ENCODE measurements at places on chromosomes 2 and 18. TPM values are rescaled to one million over a fixed set of nuclear protein-coding genes. Genes with fewer than 3 reads are reported as not detected.

DNA sequence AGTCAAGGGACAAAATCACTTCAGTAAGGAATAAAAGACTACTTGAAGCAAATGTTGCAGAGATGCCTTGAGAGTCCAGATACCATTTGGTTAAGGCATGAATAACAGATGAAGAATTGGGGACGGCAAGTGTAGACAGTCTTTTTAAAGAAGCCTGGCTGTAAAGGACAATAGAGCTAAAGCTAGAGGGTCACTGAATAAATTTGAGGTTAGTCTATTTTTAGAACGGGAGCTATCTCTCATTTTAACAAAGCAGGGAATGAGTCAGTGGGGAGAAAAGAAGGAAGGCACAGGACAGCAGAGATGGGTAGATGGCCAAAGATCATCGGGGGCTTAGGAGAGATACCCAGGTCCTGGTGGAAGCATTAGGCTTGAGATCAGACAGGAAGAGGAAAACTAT, 30.6 kb upstream of the CHN1 start:
- no peak for DNase-seq

DNA sequence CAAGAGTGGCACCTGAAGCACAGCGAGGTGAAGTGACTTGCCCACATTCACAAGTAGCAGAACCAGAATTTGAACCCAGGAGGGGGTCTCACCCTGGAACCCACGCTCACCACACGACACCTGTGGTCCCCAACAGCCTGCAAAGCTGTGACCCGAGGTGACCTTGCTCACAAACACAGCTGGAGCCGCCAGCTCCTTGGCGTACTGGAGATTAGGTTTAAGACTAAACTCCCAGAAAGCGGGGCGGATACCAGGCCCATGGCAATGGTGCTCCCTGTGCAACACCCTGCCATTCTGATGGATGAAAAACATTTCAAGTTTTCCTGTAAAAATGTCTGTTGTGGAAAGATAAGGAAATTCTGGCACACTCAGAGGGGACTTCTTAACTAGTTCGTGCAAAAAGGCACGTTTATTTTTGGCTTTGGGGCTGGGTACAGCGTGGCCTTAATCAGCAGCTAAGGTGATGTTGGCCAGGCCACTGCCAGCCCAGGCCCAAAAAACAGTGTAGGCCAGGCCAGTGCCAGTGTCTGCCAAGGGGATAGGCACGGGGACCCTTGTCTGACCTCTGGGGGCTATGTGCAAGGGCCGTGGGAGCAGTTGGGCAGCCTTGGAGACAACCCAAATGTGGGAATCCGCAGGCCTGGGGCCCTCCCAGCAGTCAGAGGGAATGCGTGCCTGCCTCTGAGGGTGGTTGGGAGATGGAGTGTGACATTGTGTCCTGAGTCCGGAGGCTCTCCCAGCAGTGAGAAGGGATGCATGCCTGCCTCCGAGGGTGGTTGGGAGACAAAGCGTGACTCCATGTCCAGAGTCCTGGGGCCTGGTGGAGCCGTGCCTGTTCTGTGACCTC, 185.0 kb upstream of the HS6ST1 start:
- no peak for DNase-seq

DNA sequence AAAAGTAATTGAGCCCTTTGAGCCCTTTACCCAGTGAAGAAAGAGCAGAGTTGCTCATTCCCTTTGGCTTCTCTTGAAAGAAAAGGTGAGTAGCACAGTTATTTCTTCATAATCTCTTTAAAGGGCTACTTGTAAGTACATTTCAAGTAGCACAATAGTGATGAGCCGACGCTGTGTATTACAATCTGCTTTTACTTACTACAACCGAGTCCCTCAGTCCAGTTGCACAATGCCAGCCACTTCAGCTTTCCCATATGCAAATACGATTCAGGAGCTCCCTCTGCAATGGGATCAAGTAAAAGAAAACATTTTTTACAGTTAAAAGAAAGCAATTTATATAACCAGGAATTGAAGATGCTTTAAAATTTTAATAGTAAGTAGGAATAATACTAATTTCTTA, 868.5 kb downstream of the RNF144A start:
- DNase-seq, result no peak

DNA sequence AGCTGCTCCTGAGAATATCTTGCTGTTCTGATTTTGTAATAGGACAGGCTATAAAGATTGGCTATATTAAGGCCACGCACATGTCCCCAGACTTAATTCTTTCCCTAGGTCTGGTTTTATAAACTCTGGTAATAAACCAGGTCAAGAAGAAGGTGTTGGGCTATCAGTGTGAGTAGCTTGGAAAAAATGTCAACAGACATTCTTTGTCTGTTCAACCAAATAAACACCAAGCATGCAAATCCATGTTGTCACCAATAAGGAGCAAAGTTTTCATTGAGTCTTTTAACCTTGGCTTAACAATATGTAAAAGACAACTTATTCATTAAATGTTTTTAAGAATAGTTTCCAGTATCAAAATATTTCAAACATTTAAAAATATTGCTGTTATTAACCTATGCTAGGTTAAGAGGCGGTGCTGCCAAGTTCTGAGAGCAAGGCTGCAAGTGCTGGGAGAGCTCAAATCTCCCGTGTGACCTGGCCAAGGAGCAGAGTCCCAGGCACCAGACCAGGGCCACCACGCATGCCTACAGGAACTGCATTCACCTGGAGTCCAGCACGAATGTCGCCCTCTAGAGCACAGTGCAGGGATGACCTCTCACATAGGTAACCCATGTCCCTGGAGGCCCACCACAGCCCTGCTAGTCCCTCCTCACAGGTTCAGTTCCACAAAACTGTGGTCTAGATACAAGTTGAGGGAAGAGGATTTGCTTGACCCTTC, 120.5 kb upstream of the POU3F3 start:
- no peak for DNase-seq

GRCh38 chr2:98324181-98324580, 22.1 kb upstream of the CNGA3 start:
- DNase-seq, result no peak

GRCh38 chr2:179224361-179224760, 40.3 kb downstream of the SESTD1 start:
- DNase-seq, result no peak

- DNase-seq, result no peak
Measured at GRCh38 chr2:134866498-134867099, 28.2 kb downstream of the ACMSD start.

GRCh38 chr18:14768241-14768640, 20.3 kb downstream of the ANKRD30B start:
- no peak for DNase-seq

DNA sequence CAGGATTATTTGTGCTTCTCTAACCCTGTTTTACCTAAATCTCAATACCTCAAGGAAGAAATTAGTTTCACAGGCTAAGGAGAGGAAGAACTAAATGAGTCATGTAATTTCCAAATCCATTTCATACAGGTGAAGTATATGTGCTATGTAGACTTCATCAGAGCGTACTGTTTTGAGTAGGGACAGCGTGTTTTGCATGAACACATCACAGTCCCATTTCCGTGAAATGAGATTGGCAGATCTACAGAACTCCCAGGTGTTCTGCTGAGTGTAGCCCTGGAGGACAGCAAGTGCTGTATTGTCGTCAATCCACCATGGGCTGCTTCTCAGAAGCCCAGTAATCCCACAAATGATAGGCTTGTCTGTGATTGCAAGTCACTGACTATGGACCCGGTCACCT, 97.7 kb downstream of the XRCC5 start:
- no peak for DNase-seq

GRCh38 chr2:228522276-228522675, 340.8 kb upstream of the SPHKAP start:
- DNase-seq, result no peak

DNA sequence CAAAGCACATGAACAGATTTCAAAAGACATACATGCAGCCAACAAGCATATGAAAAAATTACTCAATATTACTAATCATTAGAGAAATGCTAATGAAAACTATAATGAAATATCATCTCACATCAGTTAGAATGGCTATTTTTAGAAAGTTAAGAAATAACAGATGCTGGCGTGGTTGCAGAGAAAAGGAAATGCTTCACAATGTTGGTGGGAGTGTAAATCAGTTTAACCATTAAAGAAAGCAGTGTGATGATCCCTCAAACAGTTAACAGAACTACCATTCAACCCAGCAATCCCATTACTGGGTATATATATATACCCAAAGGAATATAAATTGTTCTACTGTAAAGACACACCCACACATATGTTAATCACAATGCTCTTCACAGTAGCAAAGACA, 117.7 kb upstream of the SETBP1 start:
- no peak for DNase-seq

GRCh38 chr2:240585681-240586197, 795 bp upstream of the CAPN10 start:
- DNase-seq, result no peak

- no peak for DNase-seq
Measured at GRCh38 chr2:40957508-40957907, 505.6 kb upstream of the SLC8A1 start.

DNA sequence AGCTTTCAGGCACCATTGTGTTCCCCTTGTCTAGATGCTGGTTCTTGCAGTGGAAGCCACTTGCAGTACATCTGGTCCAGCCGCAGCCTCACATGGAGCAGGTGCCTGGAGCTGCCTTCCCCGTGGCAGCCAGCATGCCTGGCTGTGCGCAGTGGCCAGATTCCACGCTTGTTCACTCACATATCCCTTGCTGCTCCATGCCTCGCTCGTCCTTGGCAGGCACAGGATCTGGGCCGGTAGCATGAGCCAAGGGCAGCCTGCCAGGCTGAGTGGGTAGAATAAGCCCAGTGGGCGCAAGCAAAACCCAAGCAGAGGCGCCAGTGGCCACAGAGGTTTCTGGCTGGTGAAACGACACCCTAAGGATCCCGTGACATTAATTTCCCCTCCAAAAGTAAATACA, 20.6 kb downstream of the TMX3 start:
- DNase-seq, result no peak

GRCh38 chr2:189870381-189871085, 86.3 kb downstream of the PMS1 start:
- DNase-seq, result no peak

GRCh38 chr2:57850415-57851130, 196.0 kb upstream of the VRK2 start:
- no peak for DNase-seq

GRCh38 chr2:168583710-168584521, 127.8 kb downstream of the CERS6 start:
- no peak for DNase-seq

DNA sequence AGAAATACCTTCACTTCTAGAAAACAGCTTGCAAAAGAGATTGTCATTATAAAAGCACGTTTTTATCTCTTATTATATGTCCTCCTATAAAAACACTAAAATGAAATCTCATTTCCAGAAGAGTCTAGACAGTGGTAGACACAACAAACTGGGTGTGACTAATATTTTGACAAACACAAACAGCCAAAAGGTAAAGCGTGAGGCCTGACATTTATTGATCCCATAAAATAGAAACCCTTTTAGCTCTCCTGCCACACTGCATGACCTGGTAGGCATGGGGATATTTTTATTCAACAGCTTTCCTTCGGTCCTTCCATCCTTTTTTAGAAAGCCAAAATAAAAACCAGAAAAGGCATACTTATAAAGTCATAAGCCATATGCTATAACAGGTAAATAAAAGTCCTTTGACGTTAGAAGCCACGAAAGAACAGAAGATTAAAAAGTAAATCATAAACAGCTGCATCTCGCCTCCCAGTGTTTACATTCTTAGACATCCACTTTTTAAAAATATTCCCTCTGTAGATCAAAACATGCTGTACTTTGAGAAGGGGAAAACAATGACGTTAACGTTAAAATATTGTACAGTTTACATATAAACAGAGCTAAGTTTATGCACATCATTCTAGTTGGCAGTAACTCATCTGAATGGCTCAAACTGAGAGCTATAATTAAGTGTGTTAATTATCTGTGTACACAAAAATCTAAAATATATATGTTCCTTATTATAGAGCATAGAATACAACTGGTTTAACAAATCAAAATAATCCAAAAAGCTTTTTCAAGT, 44.6 kb downstream of the IRS1 start:
- no peak for DNase-seq

GRCh38 chr2:166494140-166494624, at the start of gene SCN7A:
Gene SCN7A, minus strand, starts transcription at chr2:166494249. Its CDS starts 16,553 bp downstream, at chr2:166477696.
- DNase-seq, result peak; percentile 85

GRCh38 chr2:174765576-174765975, 1.3 kb upstream of the CHRNA1 start:
- no peak for DNase-seq

- DNase-seq, result no peak
Measured at GRCh38 chr2:31736695-31737454, 156.1 kb upstream of the SRD5A2 start.

DNA sequence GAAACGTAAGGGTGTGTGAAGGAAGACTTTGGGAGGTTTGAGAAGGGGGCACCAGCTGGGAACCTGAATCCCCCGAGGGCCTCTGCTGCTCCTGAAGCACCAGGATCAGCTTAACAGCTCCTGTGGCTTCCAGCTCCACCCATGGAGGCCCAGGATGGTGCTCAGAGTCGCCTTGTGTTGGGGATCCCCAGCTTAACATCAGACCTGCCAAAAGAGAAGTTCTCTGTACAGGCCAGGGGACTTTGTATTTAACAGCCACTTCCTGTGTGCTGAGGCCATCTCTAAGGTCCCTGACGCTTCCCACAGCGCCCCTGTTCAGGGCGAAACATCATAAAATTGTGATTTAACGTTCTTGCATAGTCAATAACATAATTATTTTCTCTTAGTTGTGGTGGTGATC, 77.5 kb downstream of the NCK2 start:
- DNase-seq, result no peak

GRCh38 chr2:105262651-105263091, 21.1 kb downstream of the GPR45 start:
- DNase-seq, result peak; percentile 66

DNA sequence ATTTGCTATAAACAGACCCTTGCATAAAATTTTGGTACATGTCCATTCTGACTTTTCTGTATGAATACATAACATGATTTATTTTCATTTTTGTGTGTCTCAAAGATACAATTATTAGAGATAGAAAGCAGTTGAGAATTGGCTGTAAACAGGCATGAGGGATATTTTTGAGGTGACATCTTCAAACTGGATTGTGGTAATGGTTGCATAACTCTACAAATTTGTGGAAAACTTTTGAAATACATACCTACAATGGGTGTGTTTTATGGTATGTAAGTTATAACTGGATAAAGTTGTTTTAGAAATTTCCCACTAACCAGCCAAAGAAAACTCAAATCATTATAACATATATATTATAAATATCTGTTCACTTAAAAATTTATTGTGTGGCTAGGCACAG, 39.6 kb downstream of the GREB1L start:
- no peak for DNase-seq

The NEUROD1 gene
- polyA plus RNA-seq, result not detected

The PSTPIP2 gene
- polyA plus RNA-seq, result 17.1 TPM

The HOXD13 gene
- polyA plus RNA-seq, result 0.20 TPM

The RAMP1 gene
- 2.5 TPM for polyA plus RNA-seq

The NAT8 gene
- polyA plus RNA-seq, result 18.6 TPM

The PPP1R1C gene
- 3.5 TPM for polyA plus RNA-seq

The DQX1 gene
- polyA plus RNA-seq, result 0.40 TPM

The RBBP8 gene
- polyA plus RNA-seq, result 59.1 TPM

The SCYGR4 gene
- polyA plus RNA-seq, result not detected

The HMSD gene
- polyA plus RNA-seq, result 3.6 TPM

The FZD7 gene
- 64.1 TPM for polyA plus RNA-seq

The CDC42EP3 gene
- 49.6 TPM for polyA plus RNA-seq

The CHRNA1 gene
- 3.7 TPM for polyA plus RNA-seq

Data from left kidney (tissue), 8 donors.